ENCODE measurements at places on chromosomes 2 and 18.

DNA sequence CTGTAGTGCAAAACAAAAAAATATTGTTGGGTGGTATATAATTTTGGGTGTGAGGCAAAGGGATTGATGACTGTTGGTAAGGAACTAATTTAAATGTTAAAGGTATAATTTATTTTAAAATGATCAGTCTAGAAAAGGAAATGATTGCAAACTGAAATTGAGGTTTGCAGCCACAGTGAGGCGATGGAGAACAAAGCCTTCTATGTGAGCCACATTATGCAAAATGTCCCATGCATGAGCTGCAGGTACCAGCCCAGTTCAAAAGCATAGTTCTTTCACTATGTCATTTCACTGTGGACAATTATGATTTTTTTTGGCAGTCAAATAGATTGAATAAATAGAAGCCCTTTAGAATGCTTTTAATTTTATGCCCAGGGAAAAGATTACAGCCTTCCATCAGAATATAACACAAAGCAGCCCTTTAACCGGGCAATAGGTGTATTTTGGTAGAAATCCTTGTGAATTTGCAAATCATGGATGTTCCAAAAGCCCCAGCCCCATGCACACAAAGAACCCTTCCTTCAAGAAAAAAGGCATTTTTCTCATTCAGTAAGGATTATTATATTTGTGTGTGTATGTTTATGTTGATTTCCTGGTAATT lies 1.7 kb downstream of the MAP2 start:
- no peak for DNase-seq

DNA sequence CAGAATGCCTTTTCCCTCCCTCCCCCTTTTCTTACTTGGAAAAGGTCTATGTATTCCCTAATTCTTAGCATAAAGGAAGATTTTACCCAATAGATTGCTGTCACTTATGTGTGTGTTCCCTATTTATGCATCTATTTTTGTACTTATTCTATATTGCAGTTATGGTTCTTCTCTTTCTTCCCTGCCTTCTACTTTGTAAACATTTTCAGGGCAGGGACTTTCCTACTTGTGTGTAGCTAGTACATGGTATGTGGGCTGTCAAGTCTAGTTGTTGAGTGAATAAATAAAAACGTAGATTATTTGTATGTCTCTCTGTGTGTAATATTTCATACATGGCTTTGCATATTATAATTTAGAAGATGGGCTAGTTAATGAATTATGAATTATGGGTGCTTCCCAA lies 45.3 kb downstream of the PSMD14 start:
- DNase-seq, result no peak

DNA sequence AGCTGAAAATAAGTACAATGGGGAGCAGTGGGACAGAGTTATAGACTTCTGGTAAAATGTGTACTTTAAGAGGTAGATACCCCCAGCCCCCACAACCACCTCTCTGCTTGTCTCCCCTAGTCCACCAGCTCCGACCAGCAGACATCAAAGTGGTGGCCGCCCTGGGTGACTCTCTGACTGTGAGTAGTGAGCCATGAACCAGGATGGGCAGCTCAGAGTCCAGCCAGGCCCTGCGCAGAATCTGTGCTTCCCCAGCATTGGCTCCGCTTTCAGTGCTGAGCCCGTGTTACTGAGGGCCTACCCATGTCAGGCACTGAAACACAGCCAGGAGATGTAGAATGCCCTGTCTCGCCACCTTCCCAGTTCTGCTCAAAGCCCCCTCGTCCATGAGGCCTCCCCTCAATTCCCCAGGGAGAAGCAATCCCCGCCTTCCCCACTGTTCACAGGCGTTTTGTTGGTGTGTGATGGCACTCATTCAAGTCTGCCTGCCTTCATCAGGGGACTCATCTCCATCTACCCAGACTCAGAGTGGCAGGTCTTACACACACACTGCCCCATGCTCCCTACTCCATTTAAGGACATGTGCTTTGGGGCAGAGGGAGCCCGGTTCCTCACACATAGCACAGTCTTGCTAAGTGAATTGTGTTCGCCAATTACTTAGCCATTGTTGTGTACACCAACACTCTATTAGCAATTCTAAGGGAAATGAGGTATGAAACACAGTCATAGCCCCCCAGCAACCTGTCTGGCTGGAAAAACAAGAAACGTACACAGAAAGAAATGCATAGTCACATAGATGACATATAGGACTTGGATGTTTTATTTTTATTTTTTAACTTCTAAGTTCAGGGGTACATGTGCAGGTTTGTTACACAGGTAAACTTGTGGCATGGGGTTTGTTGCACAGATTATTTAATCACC lies 122.6 kb downstream of the PLB1 start:
- DNase-seq, result no peak

GRCh38 chr2:38165698-38166097 lies 89.7 kb upstream of the CYP1B1 start:
- DNase-seq, result no peak

DNA sequence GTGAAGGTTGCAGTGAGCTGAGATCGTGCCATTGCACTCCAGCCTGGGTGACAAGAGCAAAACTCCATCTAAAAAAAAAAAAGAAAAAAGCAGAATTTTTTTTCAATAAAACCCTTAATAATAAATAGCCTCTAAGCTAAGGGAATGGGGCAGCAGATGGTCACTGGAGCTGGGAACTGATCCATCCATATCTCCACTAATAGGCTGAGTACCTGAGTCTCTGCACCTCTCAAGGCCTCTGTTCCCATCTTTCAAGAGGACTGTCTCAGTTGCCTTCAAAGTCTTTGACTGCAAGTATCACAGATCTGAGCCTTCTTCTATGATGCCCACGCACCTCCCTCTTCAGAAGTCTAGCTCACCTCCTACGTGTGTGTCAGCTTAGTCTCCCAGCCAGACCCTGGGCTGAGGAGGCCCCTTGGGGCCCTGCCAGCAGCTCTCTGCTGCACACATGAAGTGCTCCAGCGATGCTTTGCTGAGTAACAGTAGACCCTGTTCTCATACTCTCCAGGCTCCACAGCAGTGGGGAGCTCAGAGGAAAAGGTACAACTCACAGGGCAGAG lies 32.9 kb downstream of the ST8SIA5 start:
- DNase-seq, result no peak

GRCh38 chr2:148238561-148238960 lies 217.7 kb downstream of the MBD5 start:
- no peak for DNase-seq

DNA sequence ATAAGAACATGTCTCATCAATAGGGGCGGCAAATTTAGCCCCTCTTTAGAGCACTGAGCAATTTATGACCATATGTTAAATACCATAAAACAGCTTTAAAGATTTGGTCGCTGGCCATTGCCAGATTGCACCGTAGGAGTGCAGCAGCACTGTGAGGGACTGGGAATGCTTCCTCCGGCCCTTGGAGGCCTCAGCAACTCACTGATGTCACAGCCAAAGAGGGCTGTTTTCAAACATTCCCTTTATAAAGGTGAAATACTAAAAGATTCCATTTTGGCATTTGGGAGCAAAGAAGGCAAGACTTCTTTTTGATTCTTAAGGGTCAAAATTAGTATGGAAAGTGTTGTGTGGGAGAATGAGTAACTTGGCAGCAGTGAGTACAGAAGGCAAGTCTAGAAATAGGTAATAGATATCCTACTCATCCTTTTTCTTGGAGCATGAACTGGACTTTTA lies 63.7 kb downstream of the BABAM2 start:
- no peak for DNase-seq

DNA sequence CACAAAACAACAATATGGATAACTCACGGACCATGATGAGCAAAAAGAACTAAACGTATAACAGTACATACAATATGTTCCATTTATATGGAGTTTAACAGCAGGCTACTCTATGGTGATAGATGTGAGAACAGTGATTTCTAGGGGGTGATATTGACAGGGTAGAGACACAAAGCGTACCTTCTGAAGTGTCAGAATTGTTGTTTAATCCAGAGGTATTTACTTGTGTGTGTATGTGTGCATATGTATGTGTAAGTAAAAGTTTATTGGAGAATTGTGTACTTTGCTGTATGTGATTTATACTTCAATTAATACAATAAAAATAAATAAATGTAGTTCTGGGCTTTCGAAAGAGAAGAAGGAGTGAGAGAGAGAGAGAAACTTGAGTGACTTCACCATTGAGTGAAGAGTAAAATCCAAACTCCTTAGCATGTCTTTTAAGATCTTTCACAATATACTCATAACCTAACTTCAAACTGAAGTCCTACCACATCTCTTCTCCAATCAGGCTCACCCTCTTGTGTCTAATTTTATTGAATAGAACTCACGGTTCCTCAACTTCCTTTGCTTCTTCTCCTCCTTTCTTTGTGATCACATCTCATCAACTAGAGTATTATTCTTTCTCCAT lies 126.0 kb upstream of the KLF7 start:
- DNase-seq, result no peak

GRCh38 chr2:225697936-225698335 lies 298.4 kb downstream of the NYAP2 start:
- DNase-seq, result no peak

GRCh38 chr2:157444641-157445040 lies 752 bp upstream of the CYTIP start:
- peak; percentile 45 for DNase-seq

GRCh38 chr2:231429901-231430300 lies 34.4 kb downstream of the NCL start:
- DNase-seq, result no peak

DNA sequence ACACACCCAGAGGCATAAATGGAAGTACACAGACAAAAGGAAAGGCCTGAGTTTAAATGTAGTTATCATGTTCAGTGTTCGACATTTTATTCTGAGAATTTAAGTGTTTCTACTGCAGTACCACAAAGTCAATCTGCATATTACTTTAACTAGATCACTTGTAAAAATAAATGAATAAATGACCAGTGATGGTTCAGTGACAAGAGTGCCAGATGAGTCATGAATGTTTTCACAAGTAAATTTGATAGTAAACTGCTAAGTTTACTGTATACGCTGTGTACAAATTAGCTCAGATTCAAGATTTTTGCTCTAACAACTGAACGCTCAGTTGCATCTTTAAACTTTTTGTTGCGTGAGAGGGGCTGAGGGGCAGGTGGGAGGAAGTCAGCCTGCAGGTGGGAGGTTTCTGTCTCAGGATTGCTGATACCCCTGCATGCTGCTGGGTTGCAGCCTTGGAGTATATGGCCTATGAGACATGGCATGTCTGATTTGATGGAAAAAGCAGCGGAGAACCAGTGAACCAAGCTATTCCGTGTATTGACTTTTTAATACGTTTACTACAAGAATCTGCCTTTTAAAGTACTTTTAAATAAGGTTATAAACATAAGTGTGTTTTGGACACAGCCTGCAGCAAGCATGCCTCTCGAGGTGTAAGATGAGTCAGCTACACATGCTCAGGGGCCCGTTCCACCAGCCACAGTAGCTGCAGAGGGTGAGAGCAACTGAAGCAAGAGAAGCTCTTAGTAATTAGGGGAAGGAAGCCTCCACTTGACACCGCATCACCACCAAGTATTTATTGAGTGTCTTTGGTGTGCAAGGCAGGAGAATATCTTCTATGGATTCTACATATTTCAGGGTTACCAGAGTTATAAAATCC lies 245.1 kb downstream of the NEDD4L start:
- DNase-seq, result no peak

- DNase-seq, result no peak
Measured at GRCh38 chr2:204507636-204508035, 37.6 kb upstream of the PARD3B start.

GRCh38 chr2:240455272-240455646 lies 19.8 kb downstream of the GPC1 start:
- DNase-seq, result no peak

DNA sequence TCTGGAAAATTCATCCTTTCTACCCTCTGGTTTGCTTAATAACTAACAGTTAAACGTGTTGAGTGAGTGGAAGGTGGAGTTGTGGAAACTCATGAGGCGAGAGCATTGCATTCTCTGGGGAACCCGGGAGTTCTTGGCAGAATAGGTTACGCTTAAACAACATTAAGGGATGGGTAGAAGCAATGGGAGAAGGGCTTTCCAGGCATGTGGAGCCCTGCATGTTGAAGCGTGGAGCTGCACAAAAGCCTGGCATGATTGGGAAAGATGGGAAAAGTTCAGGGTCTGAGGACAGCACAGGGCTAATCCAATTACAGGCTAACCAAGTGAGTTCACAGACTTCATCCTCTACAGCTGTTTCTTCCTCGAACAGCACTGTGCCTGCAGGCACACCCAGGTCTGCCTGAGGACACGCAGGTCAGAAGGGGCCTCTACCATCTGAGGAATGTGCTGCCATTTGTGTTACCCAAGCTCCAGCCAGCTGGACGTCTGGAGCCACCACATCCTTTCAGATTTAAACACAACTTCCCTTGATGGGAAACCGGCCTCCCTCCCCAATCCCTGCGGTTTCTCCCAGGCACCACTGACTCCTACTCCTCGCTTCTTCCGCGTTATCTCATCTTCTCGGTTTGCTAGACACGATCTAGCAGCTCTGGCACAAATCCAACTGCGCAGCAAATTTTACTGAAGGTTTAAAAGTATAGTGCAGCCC lies 164.2 kb downstream of the ANTXR1 start:
- no peak for DNase-seq

DNA sequence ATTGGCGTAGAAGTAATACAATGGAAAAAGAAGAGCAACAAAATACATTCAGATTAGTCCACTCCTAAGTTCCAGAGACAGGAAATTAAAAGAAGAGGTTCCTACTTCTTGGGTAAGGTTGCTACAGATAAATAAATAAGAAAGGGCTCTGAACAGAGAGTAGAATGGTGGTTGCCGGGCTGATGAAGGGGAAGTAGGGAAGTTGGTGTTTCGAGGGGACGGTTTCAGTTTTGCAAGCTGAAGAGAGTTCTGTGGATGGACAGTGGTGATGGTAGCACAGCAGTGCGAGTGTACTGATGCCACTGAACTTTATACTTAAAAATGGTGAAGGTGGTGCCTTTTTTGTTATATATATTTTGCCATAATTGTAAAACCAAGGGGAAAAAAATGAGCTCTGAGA lies 48.2 kb downstream of the CABYR start:
- DNase-seq, result no peak

DNA sequence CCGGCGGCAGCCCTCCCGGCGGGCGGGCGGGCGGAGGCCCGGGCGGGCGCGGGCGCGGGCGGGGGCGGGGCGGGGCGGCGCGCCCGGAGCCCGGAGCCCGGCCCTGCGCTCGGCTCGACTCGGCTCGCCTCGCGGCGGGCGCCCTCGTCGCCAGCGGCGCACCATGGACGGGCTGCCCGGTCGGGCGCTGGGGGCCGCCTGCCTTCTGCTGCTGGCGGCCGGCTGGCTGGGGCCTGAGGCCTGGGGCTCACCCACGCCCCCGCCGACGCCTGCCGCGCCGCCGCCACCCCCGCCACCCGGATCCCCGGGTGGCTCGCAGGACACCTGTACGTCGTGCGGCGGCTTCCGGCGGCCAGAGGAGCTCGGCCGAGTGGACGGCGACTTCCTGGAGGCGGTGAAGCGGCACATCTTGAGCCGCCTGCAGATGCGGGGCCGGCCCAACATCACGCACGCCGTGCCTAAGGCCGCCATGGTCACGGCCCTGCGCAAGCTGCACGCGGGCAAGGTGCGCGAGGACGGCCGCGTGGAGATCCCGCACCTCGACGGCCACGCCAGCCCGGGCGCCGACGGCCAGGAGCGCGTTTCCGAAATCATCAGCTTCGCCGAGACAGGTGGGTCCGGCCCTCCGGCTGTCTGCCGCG lies at the start of gene INHBB:
TSS of gene INHBB (plus strand) at position 111 of the 641 bp plus-strand sequence. CDS start at position 164, 53 bp downstream.
- no peak for DNase-seq

- DNase-seq, result no peak
Measured at GRCh38 chr2:240217431-240218301, 77.2 kb upstream of the OTOS start.

- DNase-seq, result no peak
Measured at GRCh38 chr18:34872066-34872465, 162.0 kb downstream of the DTNA start.

Data from CD4-positive, alpha-beta T cell treated with Interleukin-6 for 4 hours (primary cell).